ENCODE measurements at places on chromosomes 6 and 20.

DNA sequence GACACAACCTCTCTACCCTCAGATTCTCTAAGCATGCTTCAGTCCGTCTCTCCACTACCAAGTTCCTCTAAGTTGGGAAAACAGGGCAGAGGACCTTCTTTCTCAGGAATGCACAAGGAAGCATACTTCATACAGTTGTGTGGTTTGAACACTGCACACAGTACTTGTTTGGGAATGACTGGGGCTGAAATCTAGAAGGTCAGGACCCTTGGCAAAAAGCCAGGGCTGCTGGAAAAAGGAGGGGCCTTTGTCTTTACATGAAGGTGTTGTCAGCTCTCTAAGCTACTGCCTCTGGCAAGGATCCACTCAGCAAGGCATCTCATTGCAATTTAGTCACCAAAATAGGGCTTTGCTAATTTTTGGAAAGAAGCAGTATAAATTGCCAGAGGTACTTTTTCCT lies 20.7 kb upstream of the HEY2 start:
- no peak for DNase-seq

GRCh38 chr20:50190251-50191064 lies at the start of gene CEBPB:
CEBPB (plus strand) TSS chr20:50190830; CDS start chr20:50191034, 204 bp downstream.
- DNase-seq: peak; percentile 78

DNA sequence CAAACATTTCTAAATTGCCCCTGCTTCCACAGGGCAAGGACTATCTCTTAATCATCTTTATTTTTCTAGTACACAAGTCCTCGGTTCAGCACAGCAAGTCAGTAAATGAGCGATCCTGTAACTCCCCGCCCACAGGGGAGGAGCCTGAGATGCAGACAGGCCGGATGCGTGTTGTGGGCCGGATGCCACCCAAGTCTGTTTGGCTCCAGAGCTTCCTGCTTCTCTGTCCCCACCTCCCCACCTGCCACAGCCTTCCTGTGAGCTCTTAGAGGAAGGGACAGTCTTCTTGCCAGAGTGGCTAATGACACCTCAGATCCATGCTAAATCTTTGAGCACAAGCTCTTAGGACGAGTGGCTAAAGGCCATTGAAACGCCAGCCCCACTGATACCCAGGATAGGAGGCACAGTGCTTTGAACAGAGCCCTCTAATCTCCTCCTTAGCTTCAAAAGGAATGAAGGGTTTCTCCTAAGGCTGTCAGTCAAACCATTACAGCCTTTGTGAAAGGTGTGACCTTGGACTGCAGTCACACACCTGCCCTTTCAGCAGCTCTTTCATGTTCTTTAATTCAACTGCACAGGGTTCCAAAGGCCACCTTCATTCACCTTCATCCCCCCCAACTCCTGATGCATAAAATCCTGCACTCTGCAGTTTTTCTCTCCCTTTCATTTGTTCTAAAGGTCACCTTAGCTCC lies 264.3 kb downstream of the TFAP2C start:
- no peak for DNase-seq

DNA sequence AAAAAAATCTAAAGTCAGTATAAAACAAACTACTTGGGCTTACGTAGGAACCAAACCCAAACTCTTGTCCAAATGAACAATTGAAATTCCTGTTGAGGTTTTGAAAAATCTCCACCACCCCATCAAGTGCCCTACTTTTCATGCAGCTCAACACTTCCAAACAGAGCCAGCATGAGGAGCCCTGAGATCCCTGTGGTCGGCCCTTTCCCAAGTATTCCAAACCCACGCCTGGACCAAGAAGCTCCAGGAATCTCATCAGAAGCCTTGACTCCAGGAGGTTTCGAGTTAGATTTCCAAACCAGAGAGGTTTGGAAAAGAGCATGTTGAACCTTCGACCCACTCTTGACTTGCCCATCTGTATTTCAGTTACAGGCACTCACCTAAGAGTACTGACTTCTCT lies 179.3 kb downstream of the MTFR2 start:
- DNase-seq: no peak

DNA sequence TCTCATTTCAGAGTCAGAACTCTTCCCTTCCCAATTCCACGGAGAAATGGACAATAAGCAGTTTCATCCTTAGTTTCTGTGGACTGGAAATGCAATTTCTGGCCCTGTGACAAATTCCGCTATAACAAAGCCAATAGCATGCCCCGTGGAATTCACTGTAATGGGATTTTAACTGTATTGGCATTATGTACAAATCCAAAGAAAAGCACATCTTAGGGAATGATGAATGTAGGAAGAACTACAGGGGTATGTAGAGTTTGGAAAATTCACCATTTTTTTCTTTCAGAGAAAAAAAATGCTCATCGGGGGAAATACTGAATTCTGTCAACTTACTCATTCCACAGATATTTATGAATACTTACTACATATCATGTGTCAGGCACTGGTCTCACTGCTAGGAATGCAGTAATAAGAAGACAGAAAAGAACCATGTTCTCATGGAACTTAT lies 43.5 kb downstream of the KIF6 start:
- DNase-seq: no peak

- no peak for DNase-seq
Measured at GRCh38 chr6:127031511-127031910, 87.0 kb upstream of the RSPO3 start.

All from kidney glomerular epithelial cell (primary cell).